Activated CD4-positive, CD25-positive, alpha-beta regulatory T cell treated with anti-CD3 and anti-CD28 coated beads, Interleukin-2, amount 50 U/mL, for 72 hours (primary cell): ENCODE measurements at places on chromosomes 6 and 20.
A peak's percentile ranks its signal among the peaks of the same experiment; 100 is the strongest.

GRCh38 chr20:34791289-34792020 lies 34.0 kb downstream of the NCOA6 start:
- no peak for DNase-seq

DNA sequence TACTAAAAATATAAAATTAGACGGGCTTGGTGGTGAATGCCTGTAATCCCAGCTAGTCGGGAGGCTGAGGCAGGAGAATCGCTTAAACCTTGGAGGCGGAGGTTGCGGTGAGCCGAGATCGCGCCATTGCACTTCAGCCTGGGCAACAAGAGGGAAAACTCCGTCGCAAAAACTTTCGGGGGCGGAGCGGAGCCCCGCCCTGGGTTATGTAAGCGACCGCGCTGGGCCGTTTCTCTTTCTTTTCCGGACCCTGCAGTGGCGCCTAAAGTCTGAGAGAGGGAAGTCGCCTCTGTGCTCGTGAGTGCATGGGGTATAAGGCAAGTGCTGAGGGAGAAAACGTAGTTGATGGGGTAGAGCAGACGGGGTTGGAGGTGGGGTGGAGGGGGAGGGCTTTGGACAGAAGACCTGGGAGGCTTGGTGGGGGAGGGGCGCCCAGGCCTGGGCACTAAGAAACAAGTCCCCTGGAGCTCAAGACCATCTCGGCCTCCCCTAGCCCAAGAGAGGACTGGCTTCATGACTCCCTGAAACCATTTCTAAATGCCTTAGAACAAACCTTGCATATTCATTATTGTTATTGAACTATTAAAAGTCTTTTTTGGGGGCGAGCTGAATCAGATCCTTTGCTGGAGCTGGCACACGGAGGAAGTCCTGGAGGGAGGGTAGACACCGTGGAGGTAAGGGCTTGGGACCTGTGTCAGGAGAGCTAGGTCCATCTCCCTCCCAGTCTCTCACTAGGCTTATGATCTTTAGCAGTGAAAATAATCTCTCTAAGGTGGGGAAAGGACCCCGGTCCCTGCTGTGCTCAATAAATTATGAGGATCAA lies 2.7 kb upstream of the MICA start:
- peak; percentile 55 for DNase-seq

DNA sequence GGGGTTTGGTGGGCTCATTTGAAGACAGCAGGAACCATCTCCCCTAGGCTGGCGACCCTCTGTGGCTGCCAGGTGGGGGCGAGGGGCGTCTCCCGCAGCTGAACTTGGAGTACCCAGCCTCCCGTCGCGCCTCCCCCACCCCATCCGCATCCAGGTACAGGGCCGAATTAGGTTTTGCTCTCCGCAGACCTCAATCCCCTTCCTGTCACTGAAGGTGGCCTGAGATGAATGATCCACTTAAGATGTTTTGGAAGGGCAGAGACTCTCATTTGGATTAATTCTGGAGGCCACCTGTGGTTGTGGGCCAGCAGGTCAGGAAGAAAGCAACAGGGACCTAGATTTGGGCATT lies 493 bp downstream of the CD83 start:
- DNase-seq, result no peak

DNA sequence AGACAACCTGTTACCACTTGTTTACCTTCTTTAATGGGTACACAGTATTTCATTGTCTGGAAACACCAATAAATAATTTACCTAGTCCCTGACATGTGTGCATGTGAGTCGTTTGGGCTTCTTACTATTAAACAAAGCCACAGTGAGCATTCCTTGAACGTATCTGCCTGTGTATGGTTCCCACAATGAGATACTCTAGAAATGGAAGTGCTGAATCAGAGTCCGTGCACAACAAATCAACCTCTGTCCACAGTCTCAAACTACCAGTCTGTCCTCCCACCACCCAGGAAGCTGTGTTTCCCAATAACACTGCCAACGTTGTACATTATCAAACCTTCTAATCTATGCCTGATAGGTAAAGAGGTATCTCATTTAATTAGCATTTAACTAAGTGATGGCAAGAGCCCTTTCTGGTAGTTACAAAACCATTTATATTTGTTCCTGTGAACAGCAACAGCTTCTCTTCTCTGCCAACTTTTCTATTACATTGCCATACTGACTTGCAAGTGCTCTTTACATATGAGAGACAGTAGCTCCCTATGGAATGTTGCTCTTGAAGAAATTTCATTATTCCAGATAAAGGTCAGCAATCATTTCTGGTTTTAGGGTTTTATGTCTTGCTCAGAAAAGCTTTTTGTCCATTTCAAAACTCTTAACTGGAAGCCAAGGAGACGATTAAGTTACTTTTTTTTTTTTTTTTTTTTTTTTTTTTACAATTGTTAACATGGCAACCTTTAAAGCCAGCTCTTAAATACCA lies 14.7 kb downstream of the JAG1 start:
- DNase-seq, result no peak

- DNase-seq, result no peak
These were observed 94.5 kb downstream of the TULP4 start for GRCh38 chr6:158406736-158407135.

GRCh38 chr20:13396022-13396421 lies 174.9 kb downstream of the ISM1 start:
- DNase-seq, result no peak

- DNase-seq, result no peak
These were observed 2.5 kb downstream of the KCNK5 start for GRCh38 chr6:39226639-39227329.

DNA sequence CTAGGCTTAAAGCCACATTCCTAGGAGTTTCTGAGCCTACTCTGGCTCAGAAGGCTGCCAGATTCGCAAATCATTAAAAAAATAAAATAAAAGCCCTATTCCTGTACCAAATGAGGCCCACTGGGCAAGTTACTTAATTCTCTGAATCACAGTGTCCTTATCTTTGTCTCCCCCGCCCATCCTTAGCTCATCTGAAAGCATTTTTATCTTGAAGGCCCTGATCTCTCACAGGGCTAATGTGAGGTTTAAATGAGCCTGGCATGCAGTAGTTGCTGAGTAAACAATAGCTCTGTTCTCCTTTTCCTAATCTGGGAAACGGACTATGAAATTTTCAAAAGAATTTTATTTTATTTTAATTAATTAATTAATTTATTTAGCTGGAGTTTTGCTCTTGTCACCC lies 2.1 kb upstream of the ZBTB12 start:
- DNase-seq, result no peak

GRCh38 chr20:14208956-14209355 lies 128.5 kb downstream of the FLRT3 start:
- no peak for DNase-seq

- peak; percentile 41 for DNase-seq
These were observed at the start of gene PXDC1 for GRCh38 chr6:3751077-3751729. Gene PXDC1, minus strand, starts transcription at chr6:3751713. Its CDS starts 182 bp downstream, at chr6:3751531.

GRCh38 chr6:34096814-34097213 lies 49.1 kb downstream of the GRM4 start:
- DNase-seq, result no peak

DNA sequence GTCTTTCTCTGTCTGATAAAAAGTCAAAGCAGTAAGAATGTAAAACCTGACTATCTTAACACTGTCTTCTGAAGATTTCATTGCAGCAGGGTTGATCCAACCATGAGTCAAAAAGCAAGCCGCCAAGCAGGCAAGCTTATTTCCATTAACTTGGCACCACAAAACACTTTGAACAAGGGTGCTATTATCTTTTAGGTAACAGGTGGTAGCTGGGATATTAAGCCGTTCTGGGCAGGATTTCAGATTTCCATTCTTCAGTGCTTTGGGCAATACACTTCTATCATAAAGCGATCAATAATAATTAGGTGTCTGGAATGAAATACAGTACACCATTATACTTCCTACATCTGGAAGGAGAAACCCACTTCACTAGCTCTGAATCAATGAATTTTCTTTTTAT lies 181.9 kb downstream of the TBC1D7 start:
- no peak for DNase-seq

GRCh38 chr20:25865715-25866656 lies 169.3 kb upstream of the ZNF337 start:
- peak; percentile 71 for DNase-seq

GRCh38 chr6:82436740-82437139 lies 73.1 kb downstream of the TPBG start:
- no peak for DNase-seq

DNA sequence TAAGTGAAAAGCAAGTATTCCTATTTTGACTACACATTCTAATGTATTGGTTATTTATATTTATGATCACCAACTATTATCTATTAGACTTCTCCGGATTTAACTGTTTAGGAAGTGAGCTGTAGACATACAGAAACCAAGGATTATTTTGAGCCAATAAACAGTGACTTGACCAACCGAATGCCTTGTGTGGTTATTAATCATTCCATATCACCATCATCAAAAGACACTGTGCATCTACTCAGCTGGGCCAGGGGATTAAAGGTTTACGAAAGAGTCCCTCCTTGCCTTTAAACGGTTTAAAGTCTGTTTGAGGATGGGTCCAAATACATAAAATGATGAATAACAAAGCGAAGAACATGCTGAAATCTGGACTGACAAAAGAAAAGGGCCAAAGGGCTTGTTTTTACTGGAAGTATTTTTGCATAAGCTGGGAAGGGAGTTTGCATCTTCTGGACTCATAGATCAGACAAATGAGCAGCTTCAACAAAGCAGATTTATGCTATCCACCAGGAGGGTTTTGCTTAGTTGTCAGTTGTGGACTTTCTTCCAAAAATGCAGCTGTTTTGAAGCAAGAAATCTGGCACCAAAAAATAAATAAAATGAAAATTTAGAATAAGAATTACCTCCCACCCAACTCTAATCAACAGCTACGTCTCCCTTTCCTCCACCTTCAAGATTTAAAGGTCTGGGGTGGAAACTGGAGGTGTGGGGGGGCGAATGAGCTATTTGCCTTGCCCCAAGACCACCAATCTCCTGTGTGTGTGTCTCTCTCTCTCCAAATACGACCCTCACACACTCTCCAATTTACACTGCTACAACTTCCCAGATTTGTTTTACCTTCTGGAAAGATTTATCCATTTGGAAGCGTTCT lies 33.6 kb upstream of the ID4 start:
- no peak for DNase-seq

GRCh38 chr20:44028868-44029847 lies 114.5 kb downstream of the TOX2 start:
- DNase-seq, result no peak

- DNase-seq, result no peak
These were observed 101.1 kb downstream of the SMLR1 start for GRCh38 chr6:130928158-130928912.

DNA sequence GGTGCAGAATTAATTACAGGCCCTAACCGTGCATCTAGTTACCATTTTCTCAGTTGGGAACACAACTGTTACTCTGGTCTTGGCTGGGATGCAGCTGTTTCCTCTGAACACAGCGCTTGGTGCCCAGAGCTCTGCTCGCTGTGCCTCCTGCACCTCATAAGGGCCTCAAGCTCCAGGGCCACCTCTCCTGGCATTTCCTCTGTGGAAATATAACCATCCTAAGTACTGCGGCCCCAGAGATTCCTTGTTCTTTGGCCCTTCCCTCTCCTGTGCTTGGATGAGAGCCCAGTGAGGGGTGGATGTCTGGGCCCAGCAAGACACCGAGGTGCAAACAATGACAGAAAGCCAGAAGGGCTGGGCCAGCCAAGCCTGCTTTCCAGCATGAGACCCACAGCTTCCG lies 169.9 kb upstream of the CST7 start:
- no peak for DNase-seq

DNA sequence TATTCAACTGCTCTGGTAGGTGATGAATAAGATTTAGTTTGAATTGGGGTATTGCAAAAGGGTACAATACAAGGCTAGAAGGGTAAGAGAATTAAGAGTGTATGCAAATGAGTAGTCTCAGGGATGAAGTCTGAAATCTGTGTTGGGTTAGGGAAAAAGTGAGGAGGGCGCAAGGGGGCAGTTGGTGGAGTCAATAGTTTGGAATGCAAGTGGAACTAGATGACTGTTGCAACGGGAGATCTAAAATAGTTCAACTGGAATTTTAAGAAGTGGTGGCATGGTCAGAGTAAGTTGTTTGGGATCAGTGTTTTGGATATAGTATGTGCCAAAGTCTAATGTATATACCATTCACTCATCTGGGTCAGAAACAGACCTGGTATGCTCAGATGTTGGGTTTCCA lies 329.6 kb downstream of the GJA1 start:
- no peak for DNase-seq

DNA sequence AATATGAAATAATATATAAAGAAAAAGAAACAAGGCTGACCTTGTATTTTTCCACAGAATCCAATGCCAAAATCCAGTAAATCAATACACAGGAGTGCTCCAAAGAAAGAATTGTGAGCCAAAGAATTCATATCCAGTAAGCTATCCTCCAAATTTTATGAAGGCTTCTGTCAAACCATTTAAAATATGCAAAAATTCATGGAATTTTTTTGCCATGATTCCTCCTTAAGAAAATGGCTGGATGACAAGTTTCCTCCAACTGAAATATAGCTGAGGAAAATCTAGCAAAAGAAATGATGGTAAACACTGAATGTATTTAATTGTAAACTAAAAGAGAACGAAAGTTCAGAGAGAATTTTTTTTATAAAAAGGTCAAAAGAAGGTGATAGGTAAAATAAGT lies 290.3 kb downstream of the UBE3D start:
- DNase-seq, result no peak

- no peak for DNase-seq
These were observed 203.1 kb downstream of the UBE3D start for GRCh38 chr6:82862543-82862942.

- no peak for DNase-seq
These were observed 95.0 kb downstream of the AK9 start for GRCh38 chr6:109595998-109596397.

- no peak for DNase-seq
These were observed 72.7 kb downstream of the FOXO3 start for GRCh38 chr6:108633436-108633835.

- no peak for DNase-seq
These were observed 83.4 kb downstream of the JARID2 start for GRCh38 chr6:15329197-15329671.

DNA sequence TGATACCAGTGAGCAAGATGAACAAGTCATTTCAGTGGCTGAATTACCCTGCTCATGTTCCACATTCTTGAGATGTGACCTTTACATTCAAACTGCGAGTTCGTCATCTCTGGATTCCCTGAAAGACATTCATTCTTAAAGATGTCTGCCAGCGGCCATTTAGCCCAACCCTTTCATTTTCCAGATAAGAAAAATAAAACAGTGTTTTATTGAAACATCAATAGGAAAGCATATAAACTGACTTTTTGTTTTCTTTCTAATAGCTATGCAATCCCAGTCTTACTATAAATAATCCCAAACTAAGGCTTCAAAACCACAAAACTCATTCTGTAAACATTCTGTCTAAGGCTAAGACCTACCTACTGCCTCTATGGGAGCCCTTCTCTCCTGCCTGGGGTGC lies 134.0 kb downstream of the SAMD5 start:
- DNase-seq, result no peak
